ENCODE measurements at places on chromosomes 1 and 21.

GRCh38 chr1:200448034-200448762, 38.4 kb upstream of the ZNF281 start:
- no peak for DNase-seq

GRCh38 chr21:35019631-35020032, 29.5 kb downstream of the RUNX1 start:
- no peak for DNase-seq

- no peak for DNase-seq
These were observed 43.2 kb upstream of the C1orf185 start for GRCh38 chr1:51058858-51059257.

DNA sequence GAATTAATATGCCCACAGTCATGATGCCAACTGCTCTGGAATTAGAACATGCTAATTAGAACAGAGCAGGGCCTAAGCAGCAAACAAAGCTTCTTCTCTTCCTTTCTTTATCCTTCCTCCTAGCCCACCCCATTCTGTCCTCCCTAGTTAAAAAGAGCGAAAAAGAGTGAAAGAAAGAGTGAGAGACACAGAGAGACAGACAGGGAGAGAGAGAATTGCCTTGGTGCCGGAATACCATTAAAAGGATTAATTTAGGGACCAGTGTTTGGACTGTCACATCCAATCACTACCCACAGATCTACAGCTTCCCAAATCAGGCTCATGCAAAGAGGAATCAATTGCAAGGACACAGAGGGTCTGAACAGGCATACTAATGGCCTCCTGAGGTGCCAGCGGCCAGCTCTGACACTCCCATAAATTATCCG, 7.0 kb downstream of the ERI3 start:
- no peak for DNase-seq

- no peak for DNase-seq
These were observed 101.5 kb upstream of the SLFNL1 start for GRCh38 chr1:41122851-41123518.

DNA sequence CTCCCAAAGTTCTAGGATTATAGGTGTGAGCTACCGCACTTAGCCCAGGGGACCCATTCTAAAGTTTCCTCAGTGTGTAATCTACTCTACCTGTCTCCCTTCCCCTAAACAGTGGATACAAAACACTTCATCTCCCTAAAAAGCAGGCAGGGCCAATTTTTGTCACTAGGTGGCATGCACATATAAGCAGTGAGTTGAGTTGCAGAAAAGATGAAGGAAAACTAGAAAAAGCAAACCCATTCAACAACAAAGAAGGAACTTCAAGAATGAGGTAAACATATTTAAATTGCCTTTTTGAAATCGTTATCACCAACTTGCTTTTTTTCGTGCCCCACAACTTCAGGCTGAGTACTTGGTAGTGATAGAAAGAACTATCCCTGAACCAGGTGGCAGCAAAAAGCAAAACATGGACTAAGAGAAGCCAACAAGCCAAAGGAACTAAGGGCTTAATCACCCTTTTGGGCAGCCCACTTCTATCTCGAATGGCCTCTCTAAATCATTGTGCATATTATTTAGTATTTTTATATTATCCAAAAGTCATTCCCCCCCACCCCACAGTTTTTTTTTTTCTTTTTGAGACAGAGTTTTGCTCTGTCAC, 19.7 kb upstream of the ALDH9A1 start:
- DNase-seq: no peak

DNA sequence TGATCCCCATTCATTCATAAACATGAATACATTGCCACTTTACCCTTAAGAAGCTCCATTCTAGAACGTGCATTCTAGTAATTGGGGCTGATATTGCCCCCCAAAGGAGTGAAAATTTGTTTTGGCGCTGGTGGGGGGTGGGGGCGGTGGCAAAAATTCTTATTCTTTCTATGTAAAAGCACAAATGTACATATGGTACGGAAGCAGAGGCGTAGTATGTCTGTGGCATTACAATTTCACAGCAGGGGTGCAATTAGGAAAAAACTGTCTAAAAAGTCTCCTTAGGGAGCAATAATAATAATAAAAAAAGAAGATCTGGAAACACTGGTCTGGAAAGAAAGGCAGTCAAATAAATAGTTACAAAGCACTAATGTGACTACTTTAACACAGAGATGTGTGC, 40.4 kb upstream of the TMEM51 start:
- DNase-seq: no peak

DNA sequence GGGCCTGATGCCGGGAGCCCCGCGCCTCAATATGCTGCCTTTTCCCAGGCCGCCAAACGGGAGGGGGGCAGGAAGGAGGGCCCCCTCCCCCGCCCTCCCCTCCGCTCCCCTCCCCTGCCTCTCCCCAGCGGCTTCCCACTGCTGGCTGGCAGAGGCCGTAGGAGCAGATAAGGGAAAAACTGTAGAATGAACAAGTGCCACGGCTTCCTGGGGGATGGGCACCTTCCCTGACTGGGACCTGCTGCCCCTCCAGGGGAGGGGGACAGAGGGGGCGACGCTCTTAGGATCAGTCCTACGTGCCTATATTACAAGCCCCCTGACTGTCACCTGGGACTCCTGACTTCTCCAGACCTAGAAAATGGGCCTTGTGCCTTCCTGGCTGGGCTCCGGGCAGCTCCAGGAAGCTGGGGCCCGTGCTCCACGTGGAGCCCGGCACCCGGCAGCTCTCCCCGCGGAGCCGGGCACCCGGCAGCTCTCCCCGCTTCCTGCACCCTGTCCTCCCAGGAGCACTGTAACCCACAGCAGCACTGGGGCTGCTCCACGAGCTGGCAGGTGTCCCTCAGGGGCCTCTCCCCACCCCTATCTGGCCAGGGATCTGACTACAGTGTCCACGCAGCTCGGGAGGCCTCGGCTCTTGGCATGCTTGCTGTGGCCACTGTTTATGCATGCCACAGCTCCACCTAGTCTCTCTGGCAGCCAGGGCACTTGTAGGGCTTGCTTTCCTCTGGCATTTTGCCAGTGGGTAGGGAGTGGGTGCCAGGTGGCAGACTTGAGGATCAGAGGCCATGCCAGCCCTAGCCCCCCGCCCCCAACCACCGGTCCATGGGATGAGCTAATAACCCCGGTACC, 674 bp upstream of the HES5 start:
- no peak for DNase-seq

DNA sequence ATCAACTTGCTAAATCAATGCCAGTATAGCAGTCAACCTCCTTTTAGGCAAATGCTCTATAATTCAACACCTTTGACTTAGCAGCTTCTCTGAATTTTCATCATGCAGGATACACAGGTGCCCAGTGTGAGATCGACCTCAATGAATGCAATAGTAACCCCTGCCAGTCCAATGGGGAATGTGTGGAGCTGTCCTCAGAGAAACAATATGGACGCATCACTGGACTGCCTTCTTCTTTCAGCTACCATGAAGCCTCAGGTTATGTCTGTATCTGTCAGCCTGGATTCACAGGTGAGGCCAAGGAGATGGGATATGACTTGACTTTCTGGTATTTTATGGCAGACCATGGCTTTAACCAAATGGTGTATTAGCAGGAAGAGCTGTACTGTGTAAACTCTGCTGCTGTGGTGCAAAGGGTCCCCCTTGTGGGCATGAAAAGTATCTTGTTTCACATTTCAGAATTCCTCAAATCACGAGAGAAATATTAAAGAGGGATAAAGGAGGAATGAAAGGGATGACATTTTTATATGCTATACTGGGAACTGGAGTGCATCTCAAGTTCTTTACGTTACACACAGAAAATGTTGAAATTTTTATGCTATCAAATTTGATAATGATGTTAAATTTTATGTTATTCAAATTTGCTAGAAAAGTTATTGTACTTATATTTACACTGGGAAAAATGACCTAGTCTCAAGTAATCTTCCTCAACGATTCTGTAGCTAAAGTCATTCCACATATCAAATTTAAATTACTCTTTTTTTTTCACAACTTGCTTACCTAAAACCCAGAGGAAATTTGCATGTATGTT, 88.9 kb downstream of the CRB1 start:
- DNase-seq: no peak

DNA sequence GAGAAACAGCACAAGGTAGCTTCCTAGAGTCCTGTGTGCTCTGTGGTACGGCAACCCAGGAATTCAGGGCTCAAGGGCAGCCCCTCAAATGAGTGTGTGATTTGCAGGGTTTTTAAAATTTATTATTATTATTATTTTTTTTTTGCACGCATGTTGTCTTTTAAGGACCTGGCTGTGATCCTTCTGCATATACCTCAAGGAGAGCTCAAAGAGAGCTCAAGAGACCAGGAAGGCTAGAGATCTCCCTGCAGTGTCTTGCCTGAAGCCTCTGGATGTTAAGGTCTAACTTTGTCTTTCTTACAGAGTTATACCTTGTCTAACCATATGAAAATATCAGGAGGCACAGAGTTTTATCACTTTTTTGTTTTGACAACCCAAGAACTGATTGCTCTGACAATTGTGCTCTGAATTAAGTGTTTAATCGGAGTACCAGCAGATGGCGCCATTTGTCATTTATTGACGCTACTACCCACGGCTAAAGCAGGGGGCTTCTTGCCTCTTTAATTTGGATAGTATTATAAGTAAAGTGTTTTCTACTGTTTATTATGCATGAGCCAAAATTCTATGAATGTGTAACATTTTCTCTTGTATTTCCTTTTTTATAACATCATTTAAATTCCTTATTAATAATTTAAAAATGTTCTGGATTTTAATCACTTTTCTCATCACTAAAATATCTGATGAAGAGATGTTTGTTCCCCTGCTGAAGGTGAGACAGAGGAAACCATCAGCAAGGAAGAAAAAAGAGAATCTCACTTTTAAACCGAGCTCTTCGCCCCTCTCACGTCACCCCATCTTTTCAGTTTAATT, 35.8 kb upstream of the LMO4 start:
- DNase-seq: peak; percentile 19

Data from central memory CD8-positive, alpha-beta T cell (primary cell).